ENCODE measurements at places on chromosomes 4 and X.

GRCh38 chr4:180947425-180947824 is 1295.8 kb upstream of the TENM3 start:
- DNase-seq, result no peak

- no peak for DNase-seq
These were observed 118.8 kb downstream of the ARHGAP6 start for GRCh38 chrX:11546917-11547316.

DNA sequence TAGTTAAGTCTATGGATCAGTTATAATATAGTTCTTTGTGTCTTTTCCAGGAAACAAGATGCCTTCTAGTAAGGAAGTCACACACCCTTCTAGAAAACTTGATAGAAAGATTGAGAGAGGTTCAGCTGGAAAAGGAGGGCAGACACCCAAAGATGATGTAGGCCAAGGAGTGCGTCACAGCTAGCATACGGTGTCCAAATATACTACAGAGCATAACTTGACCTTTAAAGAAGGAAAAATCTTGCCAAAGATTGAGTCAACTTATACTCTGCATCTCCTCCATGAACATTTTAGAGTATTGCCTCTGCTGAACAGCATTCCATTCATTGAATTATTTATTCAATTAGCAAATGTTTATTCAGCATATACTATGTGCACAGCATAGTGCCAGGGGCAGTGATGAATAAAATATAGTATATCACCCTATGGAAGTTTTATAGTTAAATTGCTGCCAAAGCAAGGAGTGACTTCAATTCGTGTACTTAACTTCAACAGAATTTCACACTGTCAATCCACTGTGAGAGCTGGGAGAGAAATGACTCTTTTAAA is 51.9 kb upstream of the SLC6A14 start:
- DNase-seq, result no peak

DNA sequence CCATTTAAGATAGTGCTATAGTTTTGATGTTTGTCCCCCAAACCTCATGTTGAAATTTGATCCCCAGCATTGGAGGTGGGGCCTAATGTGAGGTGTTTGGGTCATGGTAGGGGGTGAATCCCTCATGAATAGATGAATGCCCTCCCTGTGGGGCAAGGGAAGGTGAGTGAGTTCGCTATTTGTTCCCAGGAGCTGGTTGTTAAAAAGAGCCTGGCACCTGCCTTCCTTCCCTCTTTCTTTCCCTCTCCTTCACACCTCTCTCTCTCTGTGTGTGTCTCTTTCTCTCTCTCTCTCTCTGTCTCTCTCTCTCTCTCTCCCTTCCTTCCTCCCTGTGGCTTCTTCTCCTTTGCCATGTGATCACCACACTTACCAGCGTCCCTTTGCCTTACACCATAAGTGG is 160.7 kb downstream of the AASDH start:
- DNase-seq, result no peak

DNA sequence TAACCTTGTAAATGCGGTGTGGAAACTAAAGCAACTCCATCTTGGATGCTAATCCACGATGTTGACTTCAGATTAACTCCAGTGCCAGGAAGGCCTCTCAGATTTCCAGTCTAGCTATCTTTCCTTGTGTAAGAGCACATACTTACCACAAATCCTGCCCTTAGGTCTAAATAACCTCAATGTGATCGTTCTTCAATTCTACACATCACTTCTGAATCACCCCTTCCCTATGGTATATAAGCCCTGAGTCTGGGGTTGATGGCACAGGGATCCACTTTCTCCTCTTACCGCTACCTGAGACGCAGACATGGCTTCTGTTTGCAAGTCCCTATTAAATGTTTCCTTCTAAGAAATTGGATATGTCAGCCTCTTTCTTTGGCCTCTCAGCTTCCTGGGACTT is 17.5 kb upstream of the ZNF41 start:
- no peak for DNase-seq

DNA sequence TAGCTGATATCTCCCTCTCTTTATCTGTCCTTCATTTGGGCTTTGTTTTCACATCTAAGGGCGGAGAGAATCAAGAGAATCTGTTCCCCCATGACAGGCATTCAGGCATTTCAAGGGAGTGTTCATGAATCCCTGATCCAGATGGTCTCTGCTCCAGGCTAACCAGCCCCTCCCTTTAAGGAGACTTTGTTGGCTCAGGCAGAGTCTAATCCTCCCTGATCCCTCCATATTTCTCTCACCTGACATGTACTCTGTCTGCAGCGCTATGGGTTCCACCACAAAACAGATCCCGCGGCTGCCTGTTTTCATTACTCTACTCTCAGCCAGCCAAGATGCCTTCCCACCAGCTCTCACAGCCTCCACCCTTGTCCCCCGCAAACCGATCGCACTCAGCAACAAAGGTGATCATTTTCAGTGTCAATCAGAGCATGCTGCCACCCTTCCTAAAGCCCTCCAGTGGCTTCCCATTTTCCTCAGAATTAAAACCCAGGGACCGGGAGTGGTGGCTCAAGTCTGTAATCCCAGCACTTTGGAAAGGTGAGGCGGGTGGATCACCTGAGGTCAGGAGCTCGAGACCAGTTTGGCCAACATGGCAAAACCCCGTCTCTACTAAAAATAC is 30.3 kb upstream of the SLC2A9 start:
- no peak for DNase-seq

DNA sequence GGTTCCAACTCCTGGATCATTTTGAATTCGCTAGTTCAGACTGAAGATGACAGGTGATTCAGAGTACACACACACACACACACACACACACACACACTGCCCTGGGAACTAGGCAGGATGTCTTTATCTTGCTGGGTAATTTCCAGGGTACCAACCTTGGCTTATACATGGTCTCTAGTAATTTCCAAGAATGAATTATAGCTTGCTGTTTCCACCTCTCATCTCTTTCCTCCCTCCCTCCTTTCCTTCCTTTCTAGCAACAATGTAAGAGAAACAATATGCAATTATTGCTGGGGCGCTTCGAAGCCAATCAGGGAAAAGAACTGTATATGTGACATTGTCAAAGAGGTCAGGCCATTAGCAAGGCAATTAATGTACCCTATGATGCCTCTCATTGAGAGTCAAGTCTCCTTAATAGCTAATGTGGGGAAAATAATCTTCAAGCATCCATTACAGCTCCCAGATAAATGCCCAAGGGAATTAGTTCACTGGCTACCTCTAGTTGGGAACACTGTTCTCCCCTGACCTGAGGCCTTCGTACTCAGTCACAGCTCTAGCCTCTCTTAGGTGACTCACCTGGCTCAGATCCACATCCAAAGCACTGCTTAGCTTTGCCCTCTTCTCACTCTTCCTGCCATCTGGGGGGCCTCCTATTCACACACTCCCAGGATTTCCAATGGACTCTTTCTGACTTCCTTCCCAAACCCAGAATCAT is 311.5 kb downstream of the PPP1R2C start:
- no peak for DNase-seq

Measured in heart right ventricle (tissue), 16 donors.